Breast epithelium (tissue), 4 donors: ENCODE measurements at places on chromosomes 7 and 10.

DNA sequence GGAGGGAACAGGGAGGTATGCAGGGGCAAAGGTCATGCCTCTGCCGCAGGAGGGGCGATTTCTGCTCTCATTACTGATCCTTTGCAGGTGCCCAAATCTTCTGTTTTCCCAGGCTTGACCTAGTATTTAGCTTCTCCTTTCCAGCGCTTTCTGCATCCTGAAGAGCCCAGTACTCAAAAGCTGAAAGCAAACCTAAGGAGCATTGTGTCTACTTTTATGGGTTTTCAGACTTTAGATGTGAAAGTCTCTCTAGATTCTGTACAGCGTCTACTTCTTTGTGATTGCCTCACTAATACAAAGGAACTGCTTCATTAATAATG is 560 bp downstream of the GBF1 start:
- DNase-seq: no peak

DNA sequence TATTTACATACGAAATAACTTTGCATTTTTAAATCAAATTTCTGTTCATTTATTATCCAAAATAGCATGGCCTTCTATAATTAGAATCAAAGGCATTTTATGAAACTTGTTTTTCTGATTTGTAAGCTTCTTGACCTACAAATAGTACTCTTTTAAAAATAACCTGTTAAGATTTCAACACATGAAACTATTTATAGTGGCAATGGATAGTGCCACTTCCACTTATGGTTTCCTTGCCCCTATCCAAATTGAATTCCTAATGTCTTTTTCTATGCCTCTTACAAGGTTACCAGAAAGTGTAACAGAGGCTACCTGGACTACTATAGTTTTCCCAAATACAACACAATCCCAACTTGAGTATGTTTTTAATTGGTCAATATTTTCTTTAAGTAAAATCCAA is 263.5 kb downstream of the SEMA3D start:
- DNase-seq: no peak

GRCh38 chr7:29564496-29565223 is 1.0 kb downstream of the PRR15 start:
- DNase-seq: peak; percentile 76

GRCh38 chr7:23470330-23471105 is at the start of gene IGF2BP3:
TSS of gene IGF2BP3 (minus strand) at chr7:23470491. CDS start at chr7:23470110, 381 bp downstream.
- DNase-seq: no peak

DNA sequence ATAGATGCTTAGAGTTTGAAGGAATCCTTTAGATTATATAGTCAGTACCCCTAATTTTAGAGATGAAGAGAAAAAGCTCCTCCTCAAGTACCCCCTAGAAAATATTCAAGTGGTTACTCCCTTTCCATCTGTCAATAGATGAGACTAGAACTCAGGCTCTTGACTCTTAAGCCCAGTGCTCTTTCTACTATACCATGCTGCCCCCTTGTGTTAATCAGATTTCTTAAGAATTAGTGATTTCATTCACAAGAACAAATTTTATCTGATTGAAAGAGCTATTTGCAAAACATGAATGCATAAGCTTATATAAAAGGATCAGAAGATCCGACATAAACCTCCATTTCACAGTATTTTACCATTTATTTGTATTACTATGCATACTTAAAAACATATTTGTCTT is 179.3 kb downstream of the TFEC start:
- no peak for DNase-seq

DNA sequence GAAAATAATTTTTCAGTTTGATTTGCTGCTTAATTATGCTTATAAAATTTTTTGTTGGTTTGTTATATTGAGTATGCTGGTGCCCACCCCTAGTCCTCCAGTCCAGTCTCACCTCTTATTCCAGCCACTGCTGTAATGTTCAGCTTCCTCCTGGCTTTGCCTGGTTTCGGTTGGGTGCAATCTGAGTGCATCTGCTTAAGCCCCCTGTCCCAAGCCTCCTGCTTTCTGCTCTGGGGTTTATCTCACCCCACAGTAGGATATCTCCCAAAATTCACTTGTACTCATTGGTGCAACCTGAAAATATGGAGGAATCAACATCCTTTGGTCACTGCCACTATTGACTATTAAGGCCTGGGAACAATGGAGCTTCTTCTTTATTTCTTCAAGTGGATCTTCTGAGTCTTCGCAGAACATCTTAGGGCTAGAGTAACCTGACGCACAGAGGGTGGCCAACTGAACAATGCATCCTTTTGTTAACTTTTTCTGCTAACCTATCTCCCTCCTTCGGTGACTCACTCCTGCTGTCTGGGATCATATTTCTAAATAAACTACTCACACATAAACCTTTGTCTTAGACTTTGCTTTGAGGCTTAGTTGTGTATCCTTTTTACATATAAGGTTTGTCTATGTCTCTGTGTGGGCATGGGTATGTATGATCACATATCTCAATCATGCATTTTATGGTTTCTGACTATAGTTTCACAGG is 19.1 kb upstream of the SOSTDC1 start:
- DNase-seq: peak; percentile 47

GRCh38 chr10:7776777-7777176 is 11.0 kb downstream of the KIN start:
- no peak for DNase-seq
